ENCODE measurements at places on chromosomes 1 and 21. TPM values are rescaled to one million over a fixed set of nuclear protein-coding genes. Genes with fewer than 3 reads are reported as not detected.

Gene OPTC
- total RNA-seq: not detected

DNA sequence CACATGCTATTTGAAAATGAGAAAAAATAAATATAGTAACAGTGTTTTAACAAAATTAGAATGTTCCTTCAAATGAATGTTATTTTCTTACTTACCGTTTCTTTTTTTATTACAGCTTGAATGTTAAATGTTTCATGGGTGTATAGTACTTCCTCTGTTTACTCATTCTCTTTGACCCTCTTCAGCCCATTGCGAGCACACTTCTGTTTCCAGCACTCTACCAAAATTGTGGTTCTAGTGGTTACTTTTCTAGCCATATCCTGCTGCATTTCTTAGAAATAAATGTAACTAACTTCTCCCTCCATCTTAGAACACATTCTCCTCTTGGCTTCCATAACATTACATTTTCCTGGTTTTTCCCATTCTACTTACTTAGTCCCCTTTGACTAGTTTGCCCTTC, 190.0 kb upstream of the C1orf105 start:
- DNase-seq: no peak

- no peak for DNase-seq
These were observed 465.8 kb downstream of the DSCAM start for GRCh38 chr21:40381111-40381510.

- DNase-seq: no peak
These were observed 19.5 kb downstream of the SLAMF7 start for GRCh38 chr1:160758521-160758920.

Measured in MCF 10A (cell line).